ENCODE measurements at places on chromosomes 16 and 17.

DNA sequence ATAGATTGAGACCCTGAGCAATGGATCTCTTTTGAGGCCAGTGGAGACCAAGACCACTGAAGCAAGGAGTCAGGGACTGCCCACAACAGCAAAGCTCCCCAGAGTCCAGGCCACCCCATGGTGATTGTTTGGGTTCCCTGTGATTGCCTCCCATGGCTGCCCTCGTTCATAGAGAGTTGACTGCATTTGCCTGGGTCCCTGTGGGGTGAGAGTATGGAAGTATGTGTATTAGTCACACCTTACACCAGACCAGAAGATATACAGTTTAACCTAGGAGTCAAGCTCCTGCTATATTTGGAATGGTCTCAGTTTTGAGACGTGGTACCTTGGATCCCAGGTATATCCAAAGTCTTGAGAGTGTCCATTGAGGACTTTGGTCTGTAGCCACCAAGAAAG lies 20.2 kb downstream of the HLF start:
- DNase-seq, result no peak

DNA sequence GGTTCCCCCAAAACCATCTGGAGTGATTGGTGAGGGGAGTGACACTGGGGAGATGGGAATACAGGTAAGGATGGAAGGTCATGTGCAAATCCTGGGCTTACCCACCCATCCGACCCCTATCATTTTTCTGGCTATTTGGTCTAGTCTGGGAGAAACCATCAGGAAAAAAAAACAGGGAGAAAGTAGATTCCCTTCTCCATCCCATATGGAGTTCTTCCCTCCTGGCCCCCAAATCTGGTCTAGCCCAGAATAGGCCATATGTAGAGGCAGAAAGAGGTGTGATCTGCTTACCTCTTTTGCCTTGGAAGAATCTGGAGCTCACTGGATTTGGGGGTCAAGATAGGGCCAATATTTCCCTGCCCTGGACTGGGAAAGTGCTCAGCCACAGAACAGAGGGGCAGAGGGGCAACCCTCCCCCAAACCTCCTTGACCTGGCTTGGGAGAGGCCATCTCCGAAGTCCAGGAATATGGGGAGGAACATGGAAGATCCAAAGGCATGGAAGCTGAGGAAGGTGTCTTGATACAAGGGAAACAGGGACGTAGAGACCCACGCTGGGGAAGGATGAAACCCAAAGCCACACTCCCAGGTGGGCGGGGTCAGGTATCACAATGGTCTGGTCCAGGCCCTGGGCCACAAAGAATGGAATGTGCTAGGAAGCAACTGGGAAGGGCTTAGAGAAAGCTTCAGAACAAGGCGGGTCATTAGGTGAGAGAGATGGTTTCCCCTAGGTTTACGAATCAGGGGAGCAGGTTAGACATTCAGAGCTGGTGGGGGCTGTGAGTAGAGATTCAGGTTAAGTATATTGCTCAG lies 16.2 kb downstream of the CHRNB1 start:
- DNase-seq, result no peak

- peak; percentile 15 for DNase-seq
These were observed 10.3 kb downstream of the HIC1 start for GRCh38 chr17:2064980-2065785.

DNA sequence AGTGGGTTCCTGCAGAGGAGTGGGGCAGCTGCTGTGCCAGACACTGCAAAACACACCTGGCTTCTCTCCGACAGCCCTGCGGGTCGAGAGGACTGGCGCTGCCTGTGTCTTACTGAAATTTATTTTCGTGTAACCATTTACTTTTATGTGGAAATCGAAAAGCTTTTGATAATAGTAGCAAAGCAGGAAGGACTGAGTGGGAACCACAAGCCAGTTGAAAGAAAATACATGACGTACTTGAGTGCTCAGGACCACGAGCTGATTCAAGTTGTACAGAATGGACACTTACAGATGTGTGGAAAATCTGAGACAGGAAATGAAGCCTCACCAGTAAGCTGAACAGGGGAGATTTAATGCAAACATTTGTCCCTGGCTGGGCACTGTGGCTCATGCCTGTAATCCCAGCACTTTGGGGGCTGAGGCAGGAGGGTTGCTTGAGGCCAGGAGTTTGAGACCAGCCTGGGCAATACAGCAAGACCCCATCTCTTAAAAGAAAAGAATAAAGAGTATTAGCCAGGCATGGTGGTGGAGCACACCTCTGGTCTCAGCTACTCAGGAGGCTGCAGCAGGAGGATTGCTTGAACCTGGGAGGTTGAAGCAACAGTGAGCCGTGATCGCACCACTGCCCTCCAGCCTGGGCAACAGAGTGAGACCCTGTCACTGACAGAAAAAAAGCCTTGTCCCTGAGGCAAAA lies 11.3 kb upstream of the RPL13 start:
- no peak for DNase-seq

DNA sequence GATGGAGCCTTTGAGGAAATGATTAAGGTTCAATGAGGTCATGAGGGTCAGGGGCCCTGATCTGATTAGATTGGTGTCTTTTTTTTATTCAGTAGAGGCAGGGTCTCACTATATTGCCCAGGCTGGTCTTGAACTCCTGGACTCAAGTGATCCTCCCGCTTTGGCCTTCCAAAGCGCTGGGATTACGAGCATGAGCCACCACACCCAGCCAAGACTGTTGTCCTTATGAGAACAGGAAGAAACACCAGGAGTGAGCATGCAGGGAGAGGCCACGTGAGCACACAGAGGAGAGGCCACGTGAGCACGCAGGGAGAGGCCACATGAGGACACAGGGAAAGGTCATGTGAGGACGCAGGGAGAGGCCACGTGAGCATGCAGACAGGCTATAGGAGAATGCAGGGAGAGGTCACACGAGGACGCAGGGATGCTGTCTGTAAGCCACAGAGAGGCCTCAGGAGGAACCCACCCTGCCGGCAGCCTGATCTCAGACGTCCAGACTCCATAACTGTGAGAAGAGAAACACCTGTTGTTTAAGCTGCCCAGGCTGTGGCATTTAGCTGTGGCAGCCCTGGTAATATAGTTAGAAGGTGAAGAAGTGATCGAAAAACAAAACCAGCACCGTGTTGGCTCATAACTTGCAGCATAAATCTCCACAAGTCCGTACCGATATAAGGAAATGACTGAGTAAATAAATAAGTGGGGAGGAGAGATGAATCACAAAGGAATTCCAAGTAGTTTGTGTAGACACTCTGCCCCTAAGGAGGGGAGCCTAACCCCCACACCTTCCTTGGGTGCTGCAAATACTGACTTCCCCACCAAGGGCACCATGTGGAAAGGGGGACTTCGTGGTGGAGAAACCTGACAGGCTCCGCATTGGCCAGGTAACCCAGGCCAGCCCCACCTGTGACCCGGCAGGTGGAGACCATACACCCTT lies 14.6 kb upstream of the CSNK1D start:
- peak; percentile 81 for DNase-seq

DNA sequence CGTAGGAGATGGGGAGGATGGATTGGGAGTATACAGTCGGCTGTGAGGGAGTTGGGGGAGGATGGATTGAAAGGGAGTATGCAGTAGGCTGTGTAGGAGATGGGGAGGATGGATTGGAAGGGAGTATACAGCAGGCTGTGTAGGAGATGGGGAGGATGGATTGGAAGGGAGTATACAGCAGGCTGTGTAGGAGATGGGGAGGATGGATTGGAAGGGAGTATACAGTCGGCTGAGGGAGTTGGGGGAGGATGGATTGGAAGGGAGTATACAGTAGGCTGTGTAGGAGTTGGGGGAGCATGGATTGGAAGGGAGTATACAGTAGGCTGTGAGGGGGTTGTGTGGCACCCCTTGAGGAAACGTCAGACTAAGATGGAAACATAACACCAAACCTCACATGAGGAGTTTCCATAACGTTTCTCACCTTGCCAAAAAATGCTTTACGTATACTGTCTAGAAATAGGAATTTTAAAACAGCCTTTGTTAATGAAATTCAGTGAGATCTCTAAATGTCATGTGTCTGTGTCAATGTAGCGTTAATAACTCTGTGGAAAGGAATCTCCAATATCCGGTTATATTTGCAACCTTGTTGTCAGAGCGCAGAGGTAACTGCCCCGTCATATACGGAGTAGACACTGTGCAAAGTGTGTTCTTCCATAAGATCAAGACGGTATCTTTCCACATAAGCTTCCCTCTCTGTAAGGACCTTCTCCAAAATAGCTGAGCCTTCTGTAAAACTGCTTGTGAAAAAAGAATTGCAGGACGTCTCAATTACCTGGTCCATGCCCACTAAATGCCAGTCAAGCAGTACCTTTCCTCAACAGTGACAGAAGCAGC lies 6.3 kb upstream of the VPS53 start:
- no peak for DNase-seq

Measured in AML-193 (cell line).